NCI-H1092 (cell line): ENCODE measurements at places on chromosomes 6 and 20.

DNA sequence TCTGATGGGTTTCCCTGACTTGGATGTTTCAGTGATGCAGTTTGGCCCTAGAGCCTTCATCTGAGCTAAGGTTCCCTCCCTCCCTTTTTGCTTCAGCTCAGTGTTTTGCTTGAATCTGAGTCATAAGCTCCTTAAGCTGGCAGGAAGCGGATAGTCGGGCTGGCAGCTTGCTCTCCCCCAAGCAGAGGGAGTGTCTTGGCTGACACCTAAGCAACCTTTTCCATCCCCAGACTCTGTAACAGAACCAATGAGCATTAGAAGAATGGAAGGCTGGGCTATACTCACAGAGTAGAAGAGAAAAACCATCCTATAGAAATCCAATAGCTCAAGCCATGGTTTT, 98.3 kb downstream of the HAO1 start:
- no peak for DNase-seq

GRCh38 chr6:113178349-113178748, 678.8 kb upstream of the MARCKS start:
- no peak for DNase-seq

DNA sequence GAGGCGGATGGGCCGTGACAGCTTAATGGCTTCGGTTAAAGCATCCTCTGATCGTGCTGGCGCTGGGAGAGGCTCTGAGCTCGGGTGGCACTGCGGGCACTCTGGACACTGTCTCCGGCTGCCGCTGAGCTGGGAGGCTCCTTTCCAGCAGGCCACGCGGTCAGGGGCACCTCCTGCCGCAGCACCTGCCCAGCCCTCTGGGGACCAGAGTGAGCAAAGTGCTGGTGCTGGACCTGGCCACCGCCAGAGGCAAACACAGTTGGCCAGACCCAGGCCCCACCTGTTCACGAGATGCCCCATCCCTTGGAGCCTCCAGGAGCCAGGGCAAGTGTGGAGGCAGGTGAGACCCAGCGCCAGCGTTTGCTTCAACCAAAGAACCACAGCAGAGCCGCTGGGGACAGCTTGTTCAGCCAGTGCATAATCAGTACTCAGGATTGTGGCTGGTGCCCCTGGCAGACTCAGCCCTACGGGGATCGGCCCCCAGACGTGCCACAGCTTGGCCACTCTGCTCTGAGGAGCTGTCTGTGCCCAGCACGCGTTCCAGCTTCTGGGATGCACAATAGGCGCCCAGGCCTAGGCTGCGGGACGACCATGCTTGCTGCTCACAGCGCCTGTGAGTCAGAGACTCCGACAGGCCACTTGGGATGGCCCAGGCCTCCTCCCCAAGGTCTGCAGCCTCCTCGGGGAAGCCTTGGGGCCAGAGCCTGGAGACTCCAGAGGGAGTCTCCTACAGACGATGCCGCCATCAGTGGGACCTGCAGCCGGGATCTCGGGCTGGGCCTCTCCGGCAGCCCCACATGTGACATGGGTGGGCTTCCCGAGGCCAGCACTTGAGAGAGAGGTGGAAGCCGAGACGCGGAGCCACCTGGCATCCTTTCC, 38.2 kb upstream of the SLCO4A1 start:
- DNase-seq, result no peak

GRCh38 chr20:258963-259362, 1.4 kb downstream of the DEFB132 start:
- DNase-seq, result no peak

GRCh38 chr20:1392443-1392692, 486 bp downstream of the FKBP1A start:
- DNase-seq, result no peak

DNA sequence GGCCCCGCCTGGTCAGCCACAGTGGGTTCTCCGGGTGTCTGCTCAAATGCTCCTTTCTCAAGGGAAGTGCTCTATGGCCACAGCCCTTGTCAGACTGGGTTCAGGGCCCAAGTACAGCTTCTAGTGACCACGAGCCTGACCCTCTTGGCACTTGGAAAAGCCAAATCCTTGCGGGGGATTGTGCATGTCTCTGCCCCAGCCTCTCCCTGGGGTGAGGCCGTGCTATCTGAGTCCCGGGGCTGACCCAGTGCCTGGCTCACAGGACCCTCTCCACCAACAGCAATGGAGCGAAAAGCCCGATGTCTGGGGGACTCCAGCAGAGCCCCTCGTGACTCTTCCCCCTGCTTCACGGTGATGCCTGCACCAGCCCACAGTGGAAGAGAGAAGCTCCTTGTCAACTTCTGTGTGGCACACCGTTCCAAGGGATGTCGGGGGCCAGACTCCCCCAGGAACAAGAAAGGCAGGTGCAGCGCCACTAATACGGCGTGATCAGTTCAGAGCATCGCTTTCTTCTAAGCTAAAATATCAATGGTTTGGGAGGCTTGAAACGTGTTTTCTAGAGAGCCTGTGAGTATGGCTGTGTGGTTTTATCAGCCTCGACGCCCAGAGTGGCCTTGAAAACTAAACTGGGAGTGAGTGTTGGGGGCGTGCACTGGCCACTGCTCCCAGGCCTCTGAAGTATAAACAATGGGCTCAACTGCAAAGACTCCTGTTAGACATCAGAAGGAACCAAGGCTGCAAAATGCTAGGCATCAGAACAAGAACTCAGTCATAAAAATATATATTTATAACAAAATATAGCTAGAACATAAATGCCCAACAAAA, 51.9 kb downstream of the DLL1 start:
- no peak for DNase-seq

DNA sequence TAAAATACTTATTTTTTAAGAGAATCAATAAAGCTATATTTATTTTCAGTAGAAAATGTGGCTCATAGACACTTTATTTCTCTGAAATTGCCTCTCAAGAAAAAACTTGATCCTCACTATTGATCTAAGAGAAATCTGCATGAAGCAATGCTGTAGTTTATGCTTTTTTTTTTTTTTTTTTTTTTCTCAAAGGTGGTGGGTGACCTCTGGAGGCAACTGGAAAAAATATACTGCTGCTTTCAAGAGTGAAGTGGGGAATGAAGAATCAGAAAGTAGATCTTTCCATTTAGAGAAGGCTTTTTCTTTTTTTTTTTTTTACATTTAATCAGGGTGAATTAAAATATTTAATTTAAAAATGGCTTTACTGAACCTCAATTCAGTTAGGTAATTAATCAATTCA, 169.3 kb downstream of the SLC16A10 start:
- no peak for DNase-seq

- DNase-seq, result no peak
Measured at GRCh38 chr6:20866036-20866435, 331.8 kb downstream of the CDKAL1 start.

DNA sequence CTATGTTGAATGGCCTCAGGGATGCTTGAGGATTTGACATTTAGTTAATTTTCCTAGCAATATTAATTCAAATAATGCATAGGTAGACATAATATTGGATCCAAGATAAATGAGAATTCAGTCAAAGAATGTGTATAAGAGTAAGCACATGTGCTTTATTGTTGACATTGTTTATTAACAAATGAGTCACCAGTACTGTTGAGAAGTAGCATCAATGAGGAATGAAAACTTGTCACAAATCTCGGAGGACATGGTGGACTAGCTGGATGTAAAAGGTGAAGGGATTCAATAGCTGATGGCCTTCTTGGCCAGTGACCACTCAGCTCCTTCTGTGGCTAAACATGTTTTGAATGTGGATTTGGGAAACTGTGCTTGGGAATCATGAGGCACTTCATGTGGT, 1137.0 kb downstream of the HACE1 start:
- DNase-seq, result no peak

- DNase-seq, result no peak
Measured at GRCh38 chr20:20014659-20015058, 2.5 kb upstream of the NAA20 start.

DNA sequence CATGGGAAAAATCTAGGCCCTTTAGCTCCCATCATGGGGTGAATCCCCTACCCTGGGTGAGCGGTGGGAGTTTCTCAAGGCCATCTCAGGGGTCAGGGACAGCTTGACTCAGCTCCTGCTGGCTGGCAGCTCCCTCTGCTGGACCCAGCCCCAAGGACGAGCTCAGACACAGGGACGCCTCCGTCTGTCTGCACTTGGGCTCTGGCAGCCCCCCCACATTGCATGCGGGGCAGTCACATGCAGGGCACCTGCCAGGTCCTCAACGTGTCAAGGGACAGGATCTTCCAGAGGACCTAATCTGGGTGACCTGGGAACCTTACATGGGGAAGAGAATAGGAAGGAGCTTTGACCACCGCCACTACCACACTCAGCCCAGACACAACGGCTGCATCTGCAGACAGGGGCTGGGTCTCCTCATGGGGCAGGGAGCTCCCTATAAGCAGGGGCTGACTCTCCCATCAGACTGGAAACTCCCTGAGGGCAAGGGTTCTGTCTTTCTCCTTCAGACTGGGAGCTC, 173.4 kb downstream of the MRPL14 start:
- no peak for DNase-seq

- no peak for DNase-seq
Measured at GRCh38 chr6:125046107-125046925, 84.1 kb downstream of the RNF217 start.

GRCh38 chr20:45032276-45032675, 66.0 kb downstream of the STK4 start:
- no peak for DNase-seq

DNA sequence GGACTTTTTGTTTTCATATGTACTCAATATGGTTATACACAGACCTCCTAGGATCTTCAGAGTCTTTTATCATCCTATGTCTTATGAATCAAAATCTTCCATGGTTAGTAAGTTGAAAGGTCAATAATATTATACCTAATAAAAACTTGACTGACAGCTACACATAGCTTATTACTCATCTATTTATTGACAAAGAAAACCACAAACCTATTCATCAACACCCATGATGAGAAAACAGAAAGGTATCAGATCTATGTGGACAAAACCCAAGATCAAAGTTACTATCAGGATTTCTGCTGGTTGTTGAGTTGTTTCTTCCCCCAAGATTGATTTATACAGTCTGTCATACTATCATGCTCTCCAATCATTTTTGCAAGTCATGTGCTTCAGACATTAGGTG, 460.1 kb upstream of the MANEA start:
- DNase-seq, result no peak

DNA sequence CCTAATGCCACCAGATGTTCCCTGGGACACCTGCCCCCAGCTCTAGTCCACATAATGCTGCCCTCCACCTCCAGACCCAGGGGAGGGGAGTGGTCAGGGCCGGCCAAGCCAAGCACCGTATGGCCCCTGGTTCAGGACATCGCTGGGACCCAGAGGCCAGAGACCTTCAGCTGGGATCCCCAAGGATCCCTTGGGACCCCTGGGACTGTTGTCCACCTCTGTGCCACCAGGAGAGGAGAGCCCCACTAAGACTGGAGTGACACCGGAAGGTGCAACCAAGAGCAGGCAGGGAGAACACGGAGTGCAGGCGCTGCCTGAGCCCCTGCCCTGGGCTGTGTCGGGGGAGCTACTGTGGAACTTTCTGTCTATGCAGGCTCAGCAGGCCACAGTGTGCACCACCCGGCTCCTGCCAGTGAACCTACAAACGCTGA, 43.6 kb downstream of the CTCFL start:
- DNase-seq, result no peak

DNA sequence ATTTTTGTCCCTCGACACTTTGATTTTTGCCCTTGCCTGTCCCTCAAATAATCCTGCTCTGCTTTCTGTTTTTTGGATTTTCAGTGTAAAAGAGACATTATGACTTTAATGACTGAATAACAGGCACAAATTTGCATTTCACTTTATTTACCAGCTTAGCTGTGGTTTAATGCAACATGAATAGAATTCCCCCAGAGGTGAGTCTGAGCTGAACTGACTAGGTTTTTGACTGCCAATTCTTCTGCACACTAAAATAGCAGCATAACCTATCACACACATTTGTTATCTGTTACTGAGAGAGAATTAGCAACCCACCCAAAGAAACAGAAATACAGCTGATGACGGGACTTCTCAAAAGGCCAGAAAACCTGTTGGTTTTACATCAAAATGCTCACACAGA, 3.9 kb upstream of the RBM24 start:
- DNase-seq, result no peak

GRCh38 chr6:80622641-80623040, 516.2 kb downstream of the BCKDHB start:
- no peak for DNase-seq

DNA sequence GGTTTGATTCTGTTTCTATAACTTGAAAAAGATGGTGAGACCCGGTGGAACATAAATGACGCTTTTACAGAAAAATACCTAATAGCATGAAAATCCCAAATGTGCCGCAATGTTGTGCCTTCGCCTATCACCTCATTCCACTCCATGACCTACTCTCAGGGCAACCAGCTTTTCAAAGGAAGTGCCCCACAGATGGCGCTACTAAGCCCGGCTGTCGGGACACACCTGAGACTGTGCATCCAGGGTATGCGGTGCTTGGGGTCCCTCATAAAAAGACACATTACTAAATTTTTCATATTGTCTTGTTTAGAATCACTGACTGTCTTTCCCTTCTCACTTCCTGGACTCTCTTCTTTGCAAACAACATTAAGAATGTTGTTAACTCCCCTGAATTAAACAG, 145.5 kb upstream of the RPS6KA2 start:
- DNase-seq, result no peak

DNA sequence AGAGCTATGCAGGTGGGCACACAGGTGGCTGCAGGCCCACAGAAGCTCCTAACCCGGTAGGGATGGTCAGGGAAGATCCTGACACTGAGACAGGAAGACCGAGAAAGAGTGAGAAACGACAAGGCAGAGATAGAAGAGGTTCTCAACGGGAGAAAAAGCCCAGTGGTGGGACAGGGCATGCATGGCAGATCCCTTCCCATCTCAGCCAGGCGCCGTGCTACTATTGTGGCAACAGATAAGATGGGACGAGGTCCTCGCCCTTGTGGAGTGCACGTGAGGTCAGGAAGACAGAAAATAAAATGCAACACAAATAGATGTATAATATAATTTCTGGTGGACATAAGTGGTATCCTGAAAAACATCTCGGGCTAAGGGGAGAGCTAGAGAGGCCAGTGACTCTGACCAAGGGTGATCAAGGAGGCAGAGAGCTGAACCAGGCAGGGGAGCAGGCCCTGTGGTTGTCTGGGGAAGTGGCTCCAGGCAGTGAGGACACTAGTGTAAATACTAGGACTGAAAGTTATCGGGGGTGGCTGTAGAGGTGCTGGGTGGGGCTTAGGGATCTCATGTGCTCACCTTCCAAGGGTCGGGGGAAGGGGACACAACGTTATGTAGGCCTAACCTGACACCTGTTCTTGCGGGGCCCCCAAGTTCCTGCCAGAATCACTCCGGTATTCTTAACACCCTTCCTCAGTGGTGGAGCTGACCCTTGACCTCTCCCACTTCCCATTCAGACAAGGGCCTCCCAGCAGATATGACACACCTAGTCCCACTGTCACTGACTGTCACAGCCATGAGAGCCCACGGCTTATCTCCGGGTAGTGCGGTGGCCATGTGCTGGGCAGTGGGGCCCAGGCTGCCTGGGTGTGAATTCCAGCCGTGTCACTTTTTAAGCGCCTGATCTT, 1.0 kb downstream of the SRXN1 start:
- no peak for DNase-seq

- no peak for DNase-seq
Measured at GRCh38 chr6:122726649-122727048, 52.9 kb upstream of the FABP7 start.

- DNase-seq, result no peak
Measured at GRCh38 chr6:144365271-144365670, 80.1 kb downstream of the UTRN start.
